ENCODE measurements at places on chromosomes 4 and X.
A peak's percentile ranks its signal among the peaks of the same experiment; 100 is the strongest.

DNA sequence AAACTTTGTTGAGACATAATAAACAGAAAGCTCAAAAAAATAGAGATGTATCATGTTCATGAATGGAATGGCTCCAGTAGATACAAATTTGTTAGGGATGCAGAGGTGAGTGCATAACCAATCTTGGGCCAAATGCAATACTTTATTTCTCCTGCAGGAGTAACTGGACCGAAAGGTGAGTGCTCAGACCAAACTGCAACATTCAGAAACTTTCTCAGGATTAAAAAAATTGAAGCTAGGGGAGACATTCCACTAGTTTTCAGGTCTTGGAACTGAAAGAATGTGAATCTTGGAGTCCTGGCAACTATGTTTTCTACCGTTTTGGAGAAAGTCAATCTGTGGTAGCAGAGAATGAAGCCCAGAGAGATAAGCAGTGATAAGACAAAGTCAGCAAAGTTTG lies 21.2 kb upstream of the LCORL start:
- no peak for DNase-seq

DNA sequence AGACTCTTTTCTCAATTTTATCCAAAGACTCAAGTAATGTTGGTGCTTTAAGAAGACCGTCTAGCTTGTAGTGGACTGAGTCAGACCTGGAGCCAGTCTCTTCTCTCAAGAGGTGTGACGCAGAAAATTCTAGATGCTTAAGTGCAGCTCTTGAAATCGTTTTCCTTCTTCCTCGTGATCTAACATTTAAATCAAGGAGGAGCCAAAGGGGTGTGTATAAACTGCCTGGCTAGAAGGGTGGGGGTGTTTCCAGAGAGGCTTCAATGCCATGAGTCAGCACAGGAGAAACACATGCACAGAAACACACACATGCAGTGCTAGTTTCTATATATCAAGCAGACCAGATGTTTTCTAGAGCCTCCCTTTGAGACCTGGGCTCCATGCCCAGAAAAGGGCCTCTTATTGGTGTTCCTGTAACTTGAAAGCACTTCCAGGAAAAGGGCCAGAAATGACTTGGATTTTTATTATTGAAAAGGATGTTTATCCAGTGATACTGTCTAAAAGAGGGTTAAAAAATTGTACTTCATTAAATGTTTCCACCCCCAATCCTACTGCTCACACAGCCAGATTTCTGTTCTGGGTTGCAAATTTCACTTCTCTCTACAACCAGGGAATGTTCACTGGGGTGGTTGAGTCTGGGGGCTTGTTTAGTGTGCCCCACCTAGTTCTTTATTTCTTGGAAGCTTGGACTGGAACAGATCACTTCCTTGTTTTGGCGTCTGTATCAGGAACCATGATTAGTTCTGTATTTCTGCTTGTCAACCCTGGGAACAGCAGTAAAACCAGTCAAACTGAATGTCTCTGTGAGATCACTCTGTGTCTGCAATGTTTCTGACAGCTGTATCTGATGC lies at the start of gene CLIC2:
CLIC2 (minus strand) TSS at position 129 of the 851 bp plus-strand sequence. CDS start 187 bp downstream, outside the sequence.
- no peak for DNase-seq

GRCh38 chr4:3369781-3370674 lies 71.7 kb upstream of the HGFAC start:
- DNase-seq = peak; percentile 60

DNA sequence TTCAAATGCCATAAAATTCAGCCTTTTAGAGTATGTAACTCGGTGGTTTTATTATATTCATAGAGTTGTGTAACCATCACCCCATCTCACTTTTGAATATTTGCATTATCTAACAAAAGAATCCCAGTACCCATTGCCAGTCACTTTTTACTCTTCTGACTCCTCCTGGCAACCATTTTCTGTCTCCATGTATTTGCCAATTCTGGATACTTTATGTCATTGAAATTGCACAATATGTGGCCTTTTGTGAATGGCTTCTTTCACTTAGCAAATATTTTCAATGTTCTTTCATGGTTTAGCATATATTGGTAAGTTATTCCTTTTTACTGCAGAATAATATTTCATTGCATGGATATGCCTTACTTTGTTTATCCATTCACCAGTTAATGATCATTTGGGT lies 79.9 kb downstream of the SLIT2 start:
- no peak for DNase-seq

Measured in RCC 7860 (cell line).